ENCODE measurements at places on chromosomes 2 and 18. TPM values are rescaled to one million over a fixed set of nuclear protein-coding genes. Genes with fewer than 3 reads are reported as not detected.

Gene CYP27C1
- total RNA-seq = not detected

Gene LIPG
- total RNA-seq = 3.4 TPM

Gene VWC2L
- total RNA-seq = not detected

Gene DAW1
- total RNA-seq = not detected

Gene RHOB
- total RNA-seq = 931 TPM

Gene DSG4
- not detected for total RNA-seq

Data from bladder microvascular endothelial cell (primary cell).